ENCODE measurements at places on chromosomes 11 and 22.

DNA sequence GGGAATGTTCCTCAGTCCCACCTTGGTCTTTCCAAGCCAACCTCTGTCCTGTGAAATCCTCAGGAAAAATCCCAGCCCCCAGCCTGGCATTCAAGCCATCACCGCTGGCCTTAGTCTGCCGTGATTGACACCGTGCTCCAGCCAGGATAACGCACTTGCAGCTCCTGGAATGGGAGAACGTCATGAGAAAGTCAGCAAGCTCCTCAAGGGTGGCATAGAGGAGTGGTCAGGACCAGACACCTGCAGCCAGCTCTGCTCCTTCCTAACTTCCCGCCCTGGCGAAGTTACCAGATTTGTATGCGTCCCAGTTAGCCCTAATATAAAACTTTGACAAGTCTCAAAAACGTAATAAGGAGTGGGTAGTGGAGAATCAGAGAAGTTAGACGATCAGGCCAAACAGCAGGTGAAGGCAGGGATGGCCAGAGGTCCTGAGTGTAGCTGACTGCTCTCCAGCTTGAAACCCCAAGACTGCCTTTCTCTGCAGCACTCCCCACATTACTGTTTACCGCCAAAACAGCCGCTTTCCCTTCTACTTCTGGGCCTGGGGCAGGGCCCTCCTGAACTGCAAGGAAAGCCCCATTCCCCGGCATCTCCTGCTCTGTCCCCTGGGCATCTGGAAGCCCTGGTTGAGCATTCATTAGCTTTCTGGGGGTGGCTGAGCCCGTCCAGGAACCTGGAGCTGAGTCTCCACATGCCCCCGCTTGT, 1.3 kb upstream of the DKK3 start:
- peak; percentile 47 for DNase-seq

- DNase-seq: peak; percentile 30
Measured at GRCh38 chr11:73792584-73792983, 4.9 kb downstream of the MRPL48 start.

- DNase-seq: peak; percentile 71
Measured at GRCh38 chr22:19478901-19479354, at the start of gene UFD1. Gene UFD1, minus strand, starts transcription at chr22:19479193. Its CDS starts 108 bp downstream, at chr22:19479085.

DNA sequence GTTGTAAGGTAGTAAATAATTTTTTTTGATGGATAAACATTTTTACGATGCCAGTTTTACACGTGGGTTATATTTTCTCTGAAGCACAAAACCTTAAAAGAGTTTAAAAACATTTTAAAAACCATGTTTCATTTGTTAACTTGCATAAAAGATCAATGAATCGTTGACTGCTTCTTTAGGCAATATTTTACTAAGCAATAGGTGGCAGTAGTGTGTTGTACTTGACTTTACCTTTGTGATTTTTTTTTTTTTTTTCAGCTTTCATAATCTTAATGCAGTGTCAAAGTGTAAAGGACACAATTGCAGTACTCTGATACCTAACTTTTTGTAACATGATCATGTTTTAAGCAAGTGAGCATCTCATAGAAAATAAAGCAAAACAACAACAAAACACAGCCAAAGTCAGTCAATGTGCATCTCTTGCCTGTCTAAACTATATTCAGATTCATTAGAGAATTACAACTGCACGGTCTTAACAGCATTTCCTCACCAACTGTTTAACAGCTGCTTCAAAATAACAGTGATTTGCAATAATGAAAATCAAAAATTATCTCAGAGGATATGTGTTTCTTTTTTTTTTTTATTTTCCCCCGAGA, 27.7 kb downstream of the DNAJC24 start:
- peak; percentile 46 for DNase-seq

DNA sequence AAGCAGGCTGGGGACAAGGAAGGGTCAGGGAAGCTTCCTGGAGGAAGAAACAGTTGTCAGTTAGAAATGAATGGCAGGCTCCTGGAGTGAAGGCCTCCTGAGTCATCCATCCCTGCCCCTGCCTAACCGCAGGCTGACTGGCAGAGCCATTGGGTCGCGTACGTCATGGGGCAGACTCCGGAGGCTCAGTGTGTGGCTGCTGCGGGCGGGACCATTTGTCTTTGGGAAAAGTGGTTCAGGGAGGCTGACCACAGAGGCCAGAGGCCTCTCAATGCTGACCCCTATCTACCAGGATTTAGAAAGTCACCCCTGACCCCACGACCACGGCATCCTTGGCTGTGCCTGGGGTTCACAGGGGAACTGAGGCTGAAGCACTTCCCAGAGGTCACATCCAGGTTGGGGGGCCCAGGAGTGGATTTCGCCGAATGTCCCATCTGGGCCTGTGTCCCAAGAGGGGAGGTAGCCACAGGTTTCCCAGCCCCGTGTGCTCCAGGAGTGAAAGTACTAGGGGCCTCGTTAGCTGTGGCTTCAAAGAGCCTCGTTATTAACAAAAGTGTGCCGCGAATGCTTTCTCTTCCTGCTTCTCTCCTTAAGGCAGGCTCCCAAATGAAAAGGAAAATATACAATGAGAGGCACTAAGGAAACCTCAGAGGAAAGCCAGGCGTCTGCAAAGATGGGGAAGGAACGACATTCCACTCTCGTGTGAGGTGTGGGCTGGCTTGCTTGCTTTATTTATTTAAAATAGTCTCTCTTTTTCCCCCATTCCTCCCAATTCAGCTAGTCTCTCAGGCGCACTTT, 58.9 kb downstream of the FLRT1 start:
- no peak for DNase-seq

GRCh38 chr22:31604746-31605705, 57.0 kb downstream of the PISD start:
- DNase-seq: no peak

DNA sequence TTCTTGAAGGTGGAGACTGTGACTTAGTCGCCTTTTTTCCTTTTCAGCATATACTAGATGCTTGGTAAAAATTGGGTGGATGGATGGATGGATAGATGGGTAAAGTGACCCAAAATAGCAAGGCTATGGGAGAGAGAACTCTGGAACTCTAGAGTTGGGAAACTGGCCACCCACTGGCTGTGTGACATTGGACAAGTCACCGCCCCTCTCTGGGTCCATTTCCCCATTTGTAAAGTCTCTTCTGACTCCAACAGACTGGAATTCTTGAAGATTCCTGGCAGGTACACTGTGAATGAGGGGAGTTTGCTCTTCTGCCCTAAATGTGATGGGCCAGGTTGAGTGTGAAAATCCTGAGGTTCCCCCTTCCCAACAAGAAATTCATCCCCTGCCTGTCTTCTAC, 8.0 kb downstream of the TKFC start:
- no peak for DNase-seq

DNA sequence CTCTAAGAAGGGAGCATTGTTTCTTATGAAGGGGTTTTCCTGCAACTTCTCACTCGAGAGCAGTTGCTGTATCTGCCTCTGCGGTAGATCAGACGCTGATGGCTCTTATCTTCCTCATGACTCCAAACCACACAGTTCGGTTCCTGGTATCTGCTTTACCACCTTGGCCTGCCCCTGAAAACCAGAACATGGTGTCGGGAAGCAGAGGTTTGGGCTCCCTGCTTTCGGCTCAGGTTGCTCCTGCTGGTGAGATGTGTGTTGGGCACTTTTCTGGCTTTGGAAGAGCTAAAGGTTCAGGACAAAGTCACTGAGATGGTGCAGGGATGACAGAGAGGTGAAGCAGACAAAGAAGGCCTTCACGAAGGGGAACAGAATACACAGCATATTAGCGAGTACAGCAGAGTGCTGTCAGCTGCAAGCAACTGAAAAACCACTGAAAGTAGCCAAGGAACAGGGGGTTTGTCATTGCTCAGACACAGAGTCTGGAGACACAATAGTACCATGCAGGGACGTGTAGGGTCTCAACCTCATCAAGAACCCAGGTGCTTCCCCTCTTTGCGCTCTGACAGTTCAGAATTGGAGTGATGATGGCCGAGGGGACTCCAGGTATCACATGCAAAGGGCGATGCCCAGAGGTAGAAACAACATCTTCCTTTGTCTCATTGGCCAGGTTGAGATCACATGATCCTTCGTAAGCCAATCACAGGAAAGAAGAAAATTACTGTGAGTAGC, 11.9 kb upstream of the CSF2RB start:
- DNase-seq: no peak

GRCh38 chr22:27988704-27989103, 69.6 kb upstream of the PITPNB start:
- no peak for DNase-seq

DNA sequence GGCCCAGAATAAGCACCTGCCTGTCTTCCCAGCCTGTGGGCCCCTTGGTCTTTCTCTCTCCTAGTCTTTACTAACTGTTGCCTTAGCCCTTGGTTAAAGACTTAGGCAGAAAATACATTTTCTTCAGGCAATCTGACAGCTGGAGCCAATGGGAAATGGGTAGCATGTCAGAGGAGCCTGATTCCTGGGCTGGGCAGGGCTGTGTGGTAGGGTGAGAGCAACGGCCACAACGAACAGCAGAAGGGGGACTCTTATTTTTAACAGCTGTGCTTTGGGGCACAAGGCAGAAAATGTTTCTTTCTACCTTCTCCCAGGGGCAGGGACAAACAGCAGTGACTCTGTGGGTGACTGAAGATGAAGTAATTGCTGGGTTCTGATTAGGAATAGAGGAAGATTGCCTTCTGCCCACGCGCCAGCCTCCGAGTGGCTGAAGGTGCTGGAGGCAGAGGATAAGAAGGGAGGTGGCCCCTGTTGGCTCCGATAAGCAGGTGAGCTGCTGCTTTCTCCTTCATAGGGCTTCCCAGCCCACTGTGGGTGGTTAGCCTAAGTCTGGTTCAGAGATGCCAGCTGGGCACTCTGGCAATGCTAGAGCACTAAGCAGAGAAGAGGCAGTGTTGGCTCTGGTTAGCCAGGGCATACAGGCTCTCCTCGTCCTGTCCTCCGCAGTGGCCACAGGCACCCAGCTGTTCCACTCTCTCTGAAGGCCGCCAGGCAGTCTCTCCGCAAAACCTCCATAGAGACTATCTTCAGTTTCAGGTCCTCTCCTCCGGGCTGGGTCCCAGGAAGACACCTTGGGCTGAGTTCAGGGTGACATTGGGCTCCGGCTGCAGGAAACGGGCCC, 1.5 kb downstream of the YPEL4 start:
- DNase-seq: no peak

GRCh38 chr11:62015615-62016014, 48.2 kb upstream of the FTH1 start:
- no peak for DNase-seq

DNA sequence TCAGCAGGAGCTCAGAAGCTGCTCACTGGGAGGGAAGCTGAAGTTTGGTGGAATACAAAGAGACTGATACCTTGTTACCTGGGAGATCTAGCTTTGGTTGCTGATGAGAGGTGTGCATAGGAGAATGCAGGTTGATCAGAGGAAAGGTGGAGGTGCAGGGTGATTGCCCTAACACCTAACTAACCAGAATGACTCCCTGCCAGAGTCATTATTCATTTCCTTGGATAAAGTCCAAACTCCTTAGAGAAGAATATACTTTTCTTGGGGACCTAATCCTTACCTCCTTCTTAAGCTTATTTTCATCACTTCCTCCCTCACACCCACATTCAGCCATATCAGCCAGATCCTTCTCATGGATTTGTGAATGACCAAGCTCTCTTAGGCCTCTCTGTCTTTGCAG, 814.2 kb upstream of the TENM4 start:
- no peak for DNase-seq

DNA sequence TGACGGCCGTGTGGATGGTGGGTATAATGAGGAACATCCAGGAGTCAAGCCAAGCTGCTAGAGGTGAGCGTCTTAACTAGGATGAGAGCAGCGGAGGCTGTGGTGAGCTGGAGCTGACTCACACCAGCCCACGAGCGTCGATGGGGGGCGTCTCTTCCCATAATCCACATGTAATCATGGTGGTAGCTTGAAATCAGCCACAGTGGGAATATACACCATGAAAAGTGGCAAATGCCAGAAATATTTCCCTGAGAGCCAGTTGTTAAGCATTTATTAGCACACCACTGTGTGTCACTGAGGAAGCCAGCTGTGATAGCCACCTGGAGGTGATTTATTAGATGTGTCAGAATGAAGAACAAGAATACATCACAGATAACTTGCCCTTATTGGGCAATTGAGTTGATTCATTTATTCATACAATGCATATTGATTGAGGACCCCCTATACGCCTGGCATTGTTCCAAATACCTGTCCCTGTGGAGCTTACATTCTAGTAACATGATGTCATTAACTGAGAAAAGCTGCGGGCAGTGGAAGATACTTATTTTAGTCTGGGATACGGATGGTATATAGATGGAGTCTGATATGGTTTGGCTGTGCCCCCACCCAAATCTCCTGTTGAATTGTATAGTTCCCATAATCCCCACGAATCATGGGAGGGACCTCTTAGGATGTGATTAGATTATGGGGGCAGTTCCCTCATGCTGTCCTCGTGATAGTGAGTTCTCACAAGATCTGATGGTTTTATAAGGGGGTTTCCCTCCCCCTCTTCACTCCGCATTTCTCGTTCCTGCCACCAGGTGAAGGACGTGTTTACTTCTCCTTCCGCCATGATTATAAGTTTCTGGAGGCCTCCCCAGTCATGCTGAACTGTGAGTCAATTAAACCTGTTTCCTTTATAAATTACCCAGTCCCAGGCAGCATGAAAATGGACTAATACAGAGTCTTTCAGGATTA, 473.4 kb downstream of the METTL15 start:
- DNase-seq: no peak

DNA sequence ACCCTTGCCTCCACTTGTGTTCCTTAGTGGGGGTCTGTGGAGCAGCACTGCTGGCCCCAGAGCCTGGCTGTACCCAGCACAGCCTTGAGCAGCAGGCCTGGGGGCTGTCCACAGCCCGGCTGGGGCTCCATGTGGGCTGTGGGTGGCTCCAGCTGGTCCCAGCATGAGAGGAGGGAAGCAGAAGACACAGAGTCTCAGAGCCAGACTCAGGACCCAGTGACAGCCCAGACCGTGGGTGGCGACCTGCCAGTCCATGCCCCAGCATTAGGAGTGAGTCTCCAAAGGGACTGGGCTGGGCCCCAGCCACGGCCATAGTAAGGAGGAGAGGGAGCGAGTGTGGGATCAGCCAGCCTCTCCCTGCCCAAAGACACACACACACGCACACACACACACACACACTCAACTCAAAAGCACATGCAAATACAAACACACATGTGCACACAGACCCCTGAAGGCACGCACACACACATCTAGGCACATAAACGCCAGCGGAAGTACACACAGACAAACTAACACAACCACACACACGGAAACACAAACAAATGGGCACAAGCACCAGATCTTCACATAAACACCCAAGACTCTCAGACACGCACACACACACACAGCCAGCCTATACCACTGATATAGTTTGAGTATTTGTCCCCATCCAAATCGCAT, 16.7 kb upstream of the LRRC10B start:
- DNase-seq: no peak

GRCh38 chr22:44661070-44661469, 40.9 kb upstream of the PRR5 start:
- no peak for DNase-seq
